Caki2 (cell line): ENCODE measurements at places on chromosomes 2 and 18.

GRCh38 chr2:100419915-100420314 is 2.4 kb upstream of the CHST10 start:
- no peak for DNase-seq

- DNase-seq: no peak
Observed at GRCh38 chr2:16109368-16109820, 169.0 kb downstream of the MYCN start.

- DNase-seq: no peak
Observed at GRCh38 chr2:46392561-46393346, 86.6 kb upstream of the TMEM247 start.

DNA sequence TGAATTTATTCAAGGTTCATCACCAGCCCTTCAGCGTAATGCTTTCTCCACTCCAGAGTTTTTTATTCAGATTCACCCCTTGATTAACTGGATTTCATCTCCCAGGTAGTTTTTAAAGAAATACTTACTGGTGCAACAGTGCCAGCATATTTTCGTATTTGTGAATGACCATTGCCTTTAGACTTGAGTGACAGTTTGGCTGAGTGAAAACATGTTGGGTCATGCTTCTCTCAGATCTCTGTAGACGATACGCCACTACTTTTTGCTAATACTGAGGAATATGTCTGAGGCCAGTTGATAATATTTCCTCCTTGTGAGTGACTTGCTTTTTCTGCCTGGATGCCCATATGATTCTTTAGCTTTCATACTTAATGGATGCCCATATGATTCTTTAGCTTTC is 51.5 kb downstream of the CYP26B1 start:
- no peak for DNase-seq

- no peak for DNase-seq
Observed at GRCh38 chr2:142315346-142315745, 184.5 kb upstream of the LRP1B start.

- DNase-seq: no peak
Observed at GRCh38 chr2:5230855-5231254, 461.3 kb upstream of the SOX11 start.

DNA sequence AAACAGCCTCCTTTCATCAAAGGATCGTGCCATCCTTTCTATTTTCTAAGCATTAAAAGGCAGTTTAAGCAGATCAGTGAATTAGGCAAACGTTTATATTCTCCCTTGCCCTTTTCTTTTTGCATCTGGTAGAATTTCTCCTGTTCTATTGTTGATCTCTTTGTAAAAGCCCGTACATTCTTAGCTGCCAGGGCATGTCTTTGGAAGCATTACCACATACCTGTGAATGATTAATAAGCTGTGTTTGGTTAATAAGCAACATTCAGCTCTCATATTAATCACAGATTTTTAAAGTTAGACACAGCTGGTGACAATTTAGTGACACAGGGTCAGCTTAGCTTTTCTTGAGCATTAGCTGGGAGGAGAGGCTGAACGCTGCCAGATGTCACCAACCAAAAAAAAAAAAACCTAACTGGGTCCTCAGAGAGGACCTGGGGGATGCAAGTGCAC is 33.8 kb upstream of the CYP1B1 start:
- peak; percentile 82 for DNase-seq

DNA sequence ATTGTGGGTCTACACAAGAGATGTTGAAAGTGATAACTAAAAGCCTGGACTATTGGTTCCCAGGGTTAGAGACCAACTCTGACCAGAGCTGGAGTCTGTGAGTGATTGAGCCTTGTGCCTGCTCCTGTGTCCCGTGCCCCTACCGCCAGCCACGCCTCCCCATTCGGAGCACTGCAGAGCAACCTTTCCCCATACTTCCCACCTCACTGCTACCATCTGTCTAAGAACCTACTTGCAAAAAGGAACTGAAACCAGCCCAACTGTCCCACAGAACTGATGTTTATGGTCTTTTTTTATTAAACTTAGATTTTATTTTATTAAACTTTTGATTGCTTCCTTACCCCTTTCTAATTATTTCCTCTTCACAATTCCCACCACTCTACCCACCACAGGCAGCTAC is 300.3 kb upstream of the MGAT5 start:
- no peak for DNase-seq

- DNase-seq: peak; percentile 31
Observed at GRCh38 chr2:163441603-163442002, 294.2 kb downstream of the FIGN start.

DNA sequence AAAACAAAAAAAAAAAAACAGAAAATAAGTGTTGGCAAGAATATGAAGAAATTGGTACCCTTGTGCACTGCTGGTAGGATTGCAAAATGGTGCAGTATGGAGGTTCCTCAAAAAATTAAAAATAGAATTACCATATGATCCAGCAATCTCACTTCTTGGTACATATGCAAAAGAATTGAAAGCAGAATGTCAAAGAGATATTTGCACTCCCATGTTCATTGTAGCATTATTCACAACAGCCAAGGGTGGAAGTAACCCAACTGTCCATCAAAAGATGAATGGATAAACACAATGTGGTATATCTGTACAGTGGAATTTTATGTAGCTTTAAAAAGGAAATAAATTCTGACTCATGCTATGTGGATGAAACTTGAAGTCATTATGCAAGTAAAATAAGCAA is 72.8 kb upstream of the POU3F3 start:
- no peak for DNase-seq

GRCh38 chr2:173860082-173860481 is 105.1 kb downstream of the SP3 start:
- DNase-seq: no peak

DNA sequence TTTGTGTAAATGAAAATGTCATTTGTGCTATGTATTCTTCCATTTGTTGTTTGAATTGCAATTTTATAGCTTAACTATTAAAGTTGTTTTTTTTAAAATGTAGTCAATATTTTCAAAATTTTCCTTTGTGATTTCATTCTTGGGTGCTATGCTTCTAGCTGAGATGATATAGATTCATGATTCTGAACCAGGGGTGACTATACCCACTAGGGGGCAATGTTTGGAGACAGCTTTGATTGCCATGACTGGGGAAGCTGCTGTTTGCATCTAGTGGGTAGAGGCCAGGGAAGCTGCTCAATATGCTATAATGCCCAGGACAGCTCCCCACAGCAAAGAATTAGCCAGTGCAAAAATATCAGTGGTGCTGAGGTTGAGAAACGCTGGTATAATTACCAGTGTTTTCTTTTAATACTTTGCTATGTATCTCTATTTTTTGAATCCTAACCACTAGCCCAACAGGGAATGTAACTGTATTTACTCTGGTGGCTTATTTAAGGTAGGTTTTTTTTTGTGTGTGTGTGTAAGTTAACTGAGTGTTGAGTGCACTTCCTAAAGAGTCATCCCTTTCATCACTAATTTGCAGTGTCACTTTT is 99.7 kb downstream of the MEP1B start:
- peak; percentile 32 for DNase-seq

DNA sequence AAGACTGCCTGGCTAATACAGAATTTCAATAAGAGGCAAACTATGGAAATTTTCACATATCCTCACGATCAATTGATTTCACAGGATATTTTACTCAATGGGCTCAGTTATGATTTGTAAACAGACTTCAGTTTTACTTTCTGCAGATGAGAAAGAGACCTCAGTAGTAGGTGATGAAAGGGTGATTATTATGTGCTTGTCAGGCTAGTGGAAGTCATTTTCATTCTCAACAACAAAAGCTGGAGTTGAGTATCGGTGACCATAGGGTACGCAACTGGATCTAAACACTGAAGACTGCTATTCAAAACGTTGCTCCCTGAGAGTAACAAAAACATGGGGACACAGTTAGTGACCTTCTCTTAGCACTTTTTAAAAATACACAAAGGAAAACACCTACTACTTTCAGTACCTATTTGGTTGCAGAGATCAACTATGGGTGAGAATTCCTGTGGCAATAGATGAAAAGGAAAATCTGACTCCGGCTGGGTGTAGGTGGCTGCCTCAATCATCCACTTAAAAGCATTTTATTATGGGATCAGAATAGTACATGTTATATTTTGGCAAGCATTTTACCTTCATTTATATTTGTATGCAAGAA is 126.2 kb upstream of the VRK2 start:
- DNase-seq: no peak

GRCh38 chr2:156935616-156936015 is 321.9 kb upstream of the GALNT5 start:
- peak; percentile 61 for DNase-seq

DNA sequence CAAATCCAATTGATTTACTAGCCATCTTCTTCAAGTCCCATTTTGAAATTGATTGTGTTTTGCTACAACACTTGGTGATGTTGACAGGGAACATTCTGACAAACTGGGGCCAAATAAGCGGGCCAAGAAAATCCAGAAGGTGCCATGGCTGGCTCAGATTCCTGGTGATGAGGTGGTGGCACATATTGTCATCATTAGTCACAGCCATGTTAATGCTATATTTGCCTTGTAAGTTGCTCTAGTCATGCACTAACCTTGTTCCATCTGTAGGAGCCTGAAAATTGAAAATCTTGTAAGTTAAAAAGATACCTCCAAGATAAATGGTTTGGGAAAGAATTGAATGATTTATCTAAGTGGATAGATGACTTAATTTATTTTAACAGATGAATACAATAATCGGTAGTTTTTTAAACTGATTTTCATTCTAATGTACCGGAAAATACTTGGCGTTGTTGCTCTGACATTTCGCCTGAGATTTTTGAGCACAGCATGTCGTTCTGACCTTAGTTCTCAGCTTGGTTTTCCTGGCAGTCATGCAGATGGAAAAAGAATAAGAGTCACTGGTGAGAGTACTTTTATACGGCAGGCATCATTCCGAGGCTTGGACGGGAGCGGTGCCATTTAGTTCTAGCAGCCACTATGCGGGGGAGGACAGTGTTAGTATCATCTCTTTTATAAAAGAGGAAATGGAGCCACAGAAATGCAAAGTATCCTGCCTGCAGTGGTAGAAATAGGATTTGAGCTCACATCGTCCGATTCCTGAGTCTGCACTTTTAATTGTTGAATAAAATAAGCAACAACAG is 133.9 kb downstream of the ZNF532 start:
- DNase-seq: no peak

- DNase-seq: no peak
Observed at GRCh38 chr2:109435066-109435690, 178.6 kb downstream of the SEPTIN10 start.

- DNase-seq: no peak
Observed at GRCh38 chr2:107602801-107603200, 223.9 kb upstream of the RGPD4 start.

- no peak for DNase-seq
Observed at GRCh38 chr18:21146016-21146415, 34.4 kb upstream of the ROCK1 start.

GRCh38 chr2:133884739-133885381 is 316.6 kb upstream of the NCKAP5 start:
- DNase-seq: no peak

DNA sequence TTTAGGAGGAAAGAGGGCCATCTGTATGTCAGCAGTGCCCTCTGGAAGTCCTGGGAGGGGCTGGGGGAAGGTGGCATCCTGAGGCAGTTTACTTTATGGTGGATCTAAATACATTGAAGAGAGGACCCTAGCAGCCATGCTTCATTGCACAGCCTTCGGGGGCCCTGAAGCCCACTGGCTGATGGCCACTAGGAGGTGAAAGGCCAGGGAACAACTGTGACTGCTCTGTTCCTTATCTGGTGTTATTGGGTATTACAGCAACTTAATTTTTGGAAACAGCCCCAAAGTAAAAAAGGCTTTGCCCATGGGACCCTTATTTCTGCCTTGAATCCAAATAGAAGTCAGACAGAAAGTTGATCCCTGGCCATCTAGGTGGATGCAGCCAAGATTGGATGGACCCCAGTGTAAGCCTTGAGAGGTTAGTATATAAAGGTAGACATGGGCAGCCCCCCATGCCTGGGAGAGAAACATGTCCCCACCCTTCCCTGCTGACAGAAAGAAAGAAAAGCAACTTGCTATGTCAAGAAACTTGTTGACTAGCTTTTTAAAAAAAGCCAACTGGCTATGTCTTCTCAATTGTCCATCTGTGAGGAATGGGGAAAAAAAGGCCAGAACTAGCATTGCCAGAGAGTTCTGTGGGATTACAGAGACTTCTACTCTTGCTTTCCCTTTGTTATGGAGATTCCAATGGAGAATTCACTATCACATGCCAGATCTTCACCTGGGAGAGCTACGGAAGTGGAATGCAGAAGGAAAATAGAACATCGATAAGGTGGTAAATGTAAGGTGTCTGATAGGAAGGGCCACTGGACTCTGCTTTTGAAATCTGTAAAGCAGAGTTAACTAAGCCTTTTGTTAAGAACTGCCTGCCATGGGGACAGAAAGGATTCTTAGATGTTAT is 58.6 kb upstream of the OSR1 start:
- DNase-seq: no peak

- DNase-seq: no peak
Observed at GRCh38 chr2:141142025-141142424, 988.8 kb downstream of the LRP1B start.

GRCh38 chr18:10971717-10972116 is 177.7 kb downstream of the PIEZO2 start:
- no peak for DNase-seq

GRCh38 chr18:21112543-21113105 is 1.0 kb upstream of the ROCK1 start:
- no peak for DNase-seq

GRCh38 chr2:54107903-54108615 is 7.4 kb upstream of the ACYP2 start:
- no peak for DNase-seq

- DNase-seq: peak; percentile 61
Observed at GRCh38 chr2:72778410-72778809, 47.4 kb downstream of the EXOC6B start.
